ENCODE measurements at places on chromosomes 16 and 17.
A peak's percentile ranks its signal among the peaks of the same experiment; 100 is the strongest.

DNA sequence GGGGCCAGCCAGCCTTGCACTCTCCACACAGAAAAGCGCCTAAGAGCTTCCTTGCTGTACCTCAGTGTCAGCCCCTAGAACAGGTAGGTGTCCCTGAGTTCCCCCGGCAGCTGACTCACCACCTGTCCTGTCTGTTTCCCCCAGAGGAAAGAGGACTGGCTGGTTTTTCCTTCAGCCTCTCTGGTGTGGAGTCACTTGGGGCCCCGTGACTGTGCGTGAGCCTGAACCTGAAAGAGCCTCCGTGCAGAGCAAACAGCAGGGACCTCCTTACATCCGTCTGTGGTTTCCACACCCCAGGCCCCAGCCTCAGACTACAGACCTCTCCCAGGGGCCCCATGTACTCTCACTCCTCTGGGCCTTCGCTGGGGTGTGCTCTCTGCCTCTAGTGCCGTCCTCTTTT, 87.8 kb downstream of the GNAO1 start:
- peak; percentile 21 for DNase-seq

- DNase-seq, result no peak
Observed at GRCh38 chr16:22428654-22429053, 54.2 kb upstream of the CDR2 start.

- DNase-seq, result peak; percentile 4
Observed at GRCh38 chr17:59221159-59221847, 992 bp downstream of the GDPD1 start.

DNA sequence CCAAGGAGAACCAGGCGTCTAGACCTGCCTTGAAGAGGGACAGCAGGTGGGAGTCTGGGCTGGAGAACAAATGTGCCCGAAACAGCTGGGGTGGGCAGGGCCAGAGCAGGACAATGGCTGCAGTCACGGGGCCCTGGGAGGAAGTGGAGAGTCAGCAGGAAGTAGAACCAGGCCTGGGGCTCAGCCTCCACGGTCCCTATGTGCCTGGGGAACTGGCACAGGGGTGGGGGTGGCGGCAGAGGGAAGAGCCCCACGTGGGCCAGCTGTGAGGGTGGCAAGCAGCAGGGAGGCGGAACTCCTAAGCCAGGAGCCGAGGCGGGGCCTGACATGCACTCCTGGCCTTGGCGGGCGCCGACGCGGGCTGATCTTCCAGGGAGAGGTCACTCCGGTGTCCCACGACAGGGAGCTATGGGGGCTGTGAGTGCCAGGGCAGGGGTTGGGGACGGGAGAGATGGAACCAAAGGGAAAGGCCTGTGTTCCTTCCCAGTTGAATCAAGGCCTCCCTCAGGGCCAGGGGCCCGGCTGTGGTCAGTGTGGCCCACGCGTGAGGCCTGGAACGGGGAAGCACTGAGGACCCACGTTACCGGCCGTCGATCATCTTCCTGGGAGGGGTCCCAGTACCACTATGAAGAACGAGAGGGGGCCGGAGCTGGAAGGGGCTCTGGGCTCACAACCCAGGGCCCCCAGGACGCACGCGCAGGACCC, 42.7 kb downstream of the TIMM22 start:
- DNase-seq, result no peak

- no peak for DNase-seq
Observed at GRCh38 chr17:43079641-43080302, 45.4 kb downstream of the BRCA1 start.

GRCh38 chr16:46920402-46921068, 36.4 kb downstream of the GPT2 start:
- no peak for DNase-seq

- no peak for DNase-seq
Observed at GRCh38 chr16:68991075-68991474, 114.4 kb upstream of the HAS3 start.

DNA sequence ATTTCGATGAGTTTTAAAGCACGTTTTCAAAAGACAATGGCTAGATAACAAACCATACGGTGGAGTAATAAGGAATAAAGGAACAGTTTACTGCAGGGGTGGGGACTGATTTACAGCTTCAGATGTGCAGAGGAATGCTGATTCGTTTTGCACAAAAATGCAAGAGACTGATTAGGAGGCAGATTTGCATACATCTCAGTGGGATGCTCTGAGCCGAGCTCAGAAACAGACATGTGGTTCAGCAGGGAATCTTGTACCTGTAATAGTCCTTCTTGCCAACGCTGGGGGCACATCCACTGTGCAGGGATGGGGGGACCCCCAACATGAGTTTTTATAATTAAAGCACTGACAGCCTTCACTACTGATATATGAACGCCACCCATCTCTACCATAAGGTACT, 308.0 kb downstream of the GRIN2A start:
- no peak for DNase-seq

- no peak for DNase-seq
Observed at GRCh38 chr17:10435096-10435495, 13.3 kb upstream of the MYH8 start.

DNA sequence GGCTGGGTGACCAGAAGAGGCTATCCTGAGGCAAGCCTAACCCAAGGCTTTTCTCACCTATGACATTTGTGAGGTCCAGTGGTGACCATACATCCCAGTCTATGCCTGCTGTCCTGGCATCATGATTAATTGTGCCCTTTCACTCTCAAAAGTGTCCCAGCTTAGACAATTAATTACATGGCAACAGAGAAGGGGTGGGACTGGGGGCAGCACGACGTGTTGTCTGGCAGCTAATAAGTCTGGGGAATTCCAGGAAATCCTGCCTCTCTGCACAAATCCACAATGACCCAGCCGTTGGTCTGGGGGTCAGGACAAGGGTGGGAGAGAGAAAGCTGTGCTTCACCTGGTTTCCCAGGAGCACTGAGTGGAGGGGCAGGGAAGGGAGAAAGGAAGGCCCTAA, 14.0 kb upstream of the MTMR4 start:
- DNase-seq, result no peak

- no peak for DNase-seq
Observed at GRCh38 chr16:31145398-31145990, 4.4 kb downstream of the PRSS36 start.

GRCh38 chr16:62135446-62135845, 99.2 kb upstream of the CDH8 start:
- no peak for DNase-seq

GRCh38 chr16:74280448-74280847, 16.2 kb upstream of the PSMD7 start:
- DNase-seq, result no peak

GRCh38 chr16:49057936-49058335, 223.7 kb downstream of the CBLN1 start:
- no peak for DNase-seq

DNA sequence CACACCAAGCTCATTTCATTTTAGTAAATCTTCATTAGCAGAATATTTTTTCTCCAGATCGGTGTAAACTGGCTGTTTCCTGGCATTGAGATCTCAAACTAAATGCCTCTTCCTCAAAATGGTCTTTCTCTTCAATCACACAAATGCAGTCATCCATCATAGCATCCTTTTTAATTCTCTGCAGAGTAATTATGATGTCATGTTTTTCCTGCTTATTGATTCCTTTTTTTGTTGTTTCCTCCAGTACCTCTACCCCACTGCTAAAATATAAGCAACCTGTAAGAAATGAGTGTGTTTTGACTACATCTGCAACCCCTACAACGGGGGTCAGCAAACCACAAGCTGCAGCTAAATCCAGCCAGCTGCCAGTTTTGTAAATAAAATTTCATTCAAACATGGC, 65.6 kb upstream of the TOM1L1 start:
- no peak for DNase-seq

DNA sequence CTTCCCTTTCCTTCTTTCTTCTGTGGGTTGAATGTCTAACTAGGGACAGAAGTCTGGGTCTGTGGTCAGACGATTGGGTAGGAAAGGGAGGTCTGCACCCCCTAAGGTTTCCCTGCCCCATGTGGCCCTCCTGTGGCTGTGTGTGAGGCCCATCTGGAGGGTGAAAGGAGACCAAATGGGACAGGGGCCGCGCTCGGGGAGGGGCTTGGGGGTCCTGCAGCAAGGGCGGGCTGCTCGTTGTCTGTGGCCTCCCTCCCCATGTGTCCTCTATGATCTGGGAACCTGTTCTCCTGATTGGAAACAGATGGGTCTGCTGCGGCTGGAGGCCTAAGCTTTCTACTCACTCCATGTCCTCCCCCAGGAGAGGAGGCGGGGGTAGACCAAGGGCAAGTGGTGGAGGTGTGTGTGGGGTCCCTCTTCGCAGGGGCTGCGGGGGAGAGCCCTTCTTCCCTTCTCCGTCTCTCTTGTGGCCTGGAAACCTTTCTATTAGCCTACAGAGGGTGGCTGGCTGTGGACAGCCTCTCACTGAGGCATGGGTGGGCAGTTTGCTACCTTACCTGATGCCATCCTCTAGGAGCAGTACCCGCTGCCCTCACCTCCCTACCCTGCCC, 18.6 kb downstream of the IGFBP4 start:
- DNase-seq, result no peak

DNA sequence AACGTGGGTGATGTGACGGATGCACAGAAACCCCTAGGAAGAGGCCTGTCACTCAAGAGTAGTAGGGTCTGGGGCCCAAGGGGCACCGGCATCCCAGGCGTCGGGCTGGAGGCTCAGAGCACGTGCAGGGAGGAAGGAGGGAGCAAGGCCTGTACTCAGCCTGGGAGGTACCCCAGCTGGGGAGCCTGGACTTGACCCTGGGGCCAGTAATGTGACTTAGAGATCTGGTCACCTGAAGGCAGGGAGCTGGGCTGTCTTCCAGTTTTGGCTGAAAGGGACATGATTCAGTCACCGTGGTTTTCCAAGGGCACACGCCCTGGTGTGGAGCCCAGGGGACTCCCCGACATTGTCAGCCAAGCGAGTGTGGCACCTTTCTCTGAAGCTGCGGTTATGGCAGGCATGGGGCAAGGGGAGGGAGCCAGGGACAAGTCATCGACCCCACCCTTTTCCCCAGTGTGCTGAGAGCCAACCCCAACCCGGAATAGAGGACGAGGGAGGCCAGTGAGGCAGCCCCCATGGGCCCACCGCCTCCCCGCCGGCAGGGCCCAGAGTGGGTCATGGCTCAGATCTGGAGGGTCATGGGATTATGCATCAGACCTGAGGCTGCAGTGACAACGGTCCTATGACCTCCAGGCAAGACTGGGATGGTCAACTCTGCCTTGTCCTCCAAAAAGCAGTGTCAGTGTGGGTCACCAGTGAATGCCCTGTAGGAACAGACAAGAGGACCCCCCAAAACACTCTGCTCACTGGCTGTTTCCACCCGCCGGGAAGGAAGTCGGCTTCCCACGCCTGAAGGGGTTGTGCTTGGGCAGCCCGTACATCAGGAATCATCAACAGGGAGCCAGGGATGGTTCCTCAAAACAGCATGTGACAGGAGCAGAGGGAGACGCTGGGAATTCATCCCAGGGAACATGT, 41.9 kb downstream of the MEAK7 start:
- no peak for DNase-seq

- no peak for DNase-seq
Observed at GRCh38 chr16:53614346-53614745, 89.3 kb downstream of the RPGRIP1L start.

- no peak for DNase-seq
Observed at GRCh38 chr16:84044118-84044488, 1.5 kb upstream of the SLC38A8 start.

GRCh38 chr16:25051406-25052150, 36.4 kb upstream of the ARHGAP17 start:
- no peak for DNase-seq

DNA sequence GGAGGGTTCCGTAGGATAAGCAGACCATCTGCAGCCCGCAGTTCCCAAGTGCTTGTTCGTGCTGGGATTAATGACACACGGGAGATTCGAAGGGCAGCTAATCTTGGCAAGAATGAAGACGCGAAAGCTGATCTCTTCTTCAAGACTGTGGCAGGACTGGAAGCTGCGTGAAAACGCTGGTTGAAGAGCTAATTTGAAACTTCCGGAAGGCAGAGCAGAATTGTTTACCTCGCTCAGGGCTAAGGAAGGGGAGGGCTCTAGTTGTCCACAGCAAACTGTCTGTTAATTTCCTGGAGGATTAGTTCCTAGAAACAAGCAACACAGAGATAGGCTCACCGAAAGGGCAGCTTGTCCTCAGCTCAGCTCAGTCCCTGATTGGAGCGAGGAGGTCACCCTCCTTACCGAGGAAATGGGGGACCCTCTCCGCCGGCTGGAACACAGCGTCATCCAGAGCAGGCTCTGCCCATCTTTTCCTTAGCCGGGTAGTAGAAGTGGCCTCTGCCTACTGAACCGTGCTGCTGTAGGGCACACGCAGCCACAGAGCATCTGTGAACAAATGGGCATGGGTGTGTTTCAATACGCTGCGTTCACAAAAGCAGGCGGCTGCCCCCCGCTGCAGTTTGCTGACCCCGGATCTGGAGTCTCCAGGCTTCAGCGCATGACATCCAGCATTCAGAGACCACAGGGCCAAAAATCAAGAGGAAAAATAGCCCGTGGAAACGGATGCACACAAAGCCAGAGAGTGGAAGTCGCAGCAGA, 16.7 kb upstream of the BAIAP2 start:
- DNase-seq, result no peak

DNA sequence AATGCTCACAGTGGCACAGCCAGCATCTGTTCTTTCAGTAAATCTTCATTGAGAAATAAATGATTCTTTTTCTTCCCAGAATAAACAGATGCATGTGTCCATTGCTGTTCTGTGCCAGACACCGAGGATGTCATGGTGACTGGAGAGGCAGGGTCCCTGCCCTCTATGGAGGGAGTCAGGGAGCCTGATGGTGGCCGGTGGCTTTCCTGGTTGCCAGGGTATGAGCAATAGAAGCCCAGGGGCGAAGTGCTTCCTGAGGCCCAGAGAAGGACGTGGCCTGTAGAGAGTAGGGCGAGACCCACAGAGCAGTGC, 29.9 kb upstream of the NUDT16L1 start:
- no peak for DNase-seq

GRCh38 chr16:27234603-27235002, 31.3 kb downstream of the KDM8 start:
- no peak for DNase-seq

DNA sequence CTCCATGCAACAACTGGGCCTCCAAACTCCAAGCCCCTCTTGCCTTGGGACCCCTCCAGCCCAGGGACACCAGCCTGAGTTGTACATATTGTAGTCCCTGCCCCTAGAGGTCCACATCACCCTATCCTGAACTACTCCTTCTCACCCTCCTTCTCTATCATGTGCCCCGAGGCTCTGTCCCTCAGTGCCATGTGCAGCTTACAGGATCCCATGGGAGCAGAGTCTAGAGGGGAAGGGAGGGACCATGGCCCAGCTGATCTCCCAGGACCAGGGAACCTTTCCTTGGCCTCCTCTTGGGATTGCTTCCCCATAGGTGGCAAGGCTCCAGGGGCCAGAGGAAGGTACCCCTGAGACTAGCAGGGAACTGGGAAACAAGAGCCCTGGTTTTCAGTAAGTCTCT, 35.3 kb downstream of the TMEM132E start:
- DNase-seq, result no peak

DNA sequence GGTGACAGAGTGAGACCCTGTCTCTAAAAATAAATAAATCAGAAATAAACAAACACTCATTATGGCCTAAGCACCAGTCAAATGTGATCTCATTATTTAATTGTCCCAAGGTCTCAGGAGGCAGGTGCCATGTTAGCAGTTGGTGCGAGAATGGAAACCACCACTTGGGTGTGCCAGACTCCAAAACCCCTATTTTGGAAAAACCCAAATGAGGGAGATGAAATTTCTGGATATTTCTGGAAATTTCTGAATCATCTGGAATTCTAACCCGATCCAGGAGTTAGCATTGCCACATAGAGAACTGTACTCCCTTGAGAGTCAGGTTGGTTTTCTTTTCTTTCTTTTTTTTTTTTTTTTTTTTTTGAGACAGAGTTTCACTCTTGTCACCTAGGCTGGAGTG, 264.0 kb downstream of the XYLT1 start:
- DNase-seq, result no peak

All from stimulated activated CD4-positive, alpha-beta T cell treated with anti-CD3 and anti-CD28 coated beads, TNF-alpha, amount 100 ng/mL, for 1 hour (primary cell).